Activated CD4-positive, alpha-beta T cell treated with anti-CD3 and anti-CD28 coated beads for 48 hours (primary cell): ENCODE measurements at places on chromosomes 7 and 10.

DNA sequence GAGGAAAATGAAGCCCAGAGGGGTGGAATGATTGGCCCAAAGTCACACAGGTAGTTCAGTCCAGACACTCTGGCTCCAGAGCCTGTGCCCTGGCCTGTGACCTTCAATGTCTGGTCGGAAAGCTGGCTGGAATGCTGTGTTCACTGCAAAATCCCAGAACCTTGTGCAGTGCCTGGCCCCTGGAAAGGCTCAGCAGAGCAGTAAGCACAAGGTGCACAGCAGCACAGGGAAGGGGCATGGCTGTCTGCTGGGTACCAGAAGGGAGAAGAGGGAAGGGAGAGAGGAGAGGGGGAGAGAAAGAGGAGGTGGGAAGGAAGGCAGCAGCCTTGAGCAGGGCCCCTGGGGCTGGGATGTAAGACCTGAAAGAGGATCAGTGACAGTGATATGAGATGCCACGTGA, 28.4 kb upstream of the C10orf71 start:
- no peak for DNase-seq

GRCh38 chr7:132249256-132249971, 326.9 kb downstream of the PLXNA4 start:
- no peak for DNase-seq

DNA sequence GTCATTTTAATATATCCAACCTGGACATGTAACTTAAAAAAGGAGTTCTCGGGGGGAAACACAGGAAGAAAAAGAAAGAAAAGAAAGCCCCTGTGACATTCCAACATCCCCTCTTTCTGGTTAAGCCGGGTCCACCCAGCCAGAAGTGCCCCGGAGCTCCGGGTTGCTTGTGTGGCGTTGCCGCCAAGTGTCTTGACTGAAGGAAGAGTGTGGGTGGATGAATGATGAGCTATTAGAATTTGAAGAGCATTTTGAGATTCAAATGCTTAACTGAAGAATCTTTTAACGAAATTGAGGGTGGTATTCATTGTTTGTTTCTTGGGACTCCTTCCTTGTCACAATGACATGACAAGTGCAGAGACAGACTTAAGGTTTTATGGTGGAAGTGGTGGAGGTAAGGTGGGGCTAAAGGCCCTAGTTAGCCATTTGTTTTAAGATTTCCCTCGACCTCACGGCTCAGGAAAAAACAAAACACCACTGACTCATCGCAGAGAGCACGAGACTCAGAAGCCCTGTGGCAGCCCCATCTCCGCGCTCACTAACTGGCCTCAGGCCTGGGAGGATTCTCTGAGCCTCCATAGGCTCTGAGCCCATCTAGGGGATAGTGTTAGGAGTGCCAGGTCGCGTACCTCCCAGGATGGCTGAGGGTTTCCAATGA, 1.8 kb upstream of the GLI3 start:
- DNase-seq: no peak

DNA sequence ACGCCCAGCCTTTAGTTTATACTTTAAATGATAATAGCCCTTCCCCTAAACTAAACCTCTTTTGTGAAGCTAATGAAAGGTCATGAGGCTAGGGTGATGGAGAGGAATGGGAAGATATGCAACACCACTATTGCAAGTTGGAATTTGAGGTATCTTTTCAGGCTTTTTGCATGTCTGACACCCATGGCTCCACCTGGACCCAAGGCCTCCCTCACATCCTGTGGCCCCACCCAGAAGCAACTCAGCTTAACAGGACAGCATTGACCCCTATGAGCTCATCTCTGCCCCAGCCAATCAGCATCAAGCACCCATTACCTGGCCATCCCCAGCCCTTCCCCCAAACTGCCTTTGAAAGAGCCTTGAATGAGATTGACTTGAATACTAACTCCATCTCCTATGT, 674.2 kb upstream of the NRP1 start:
- DNase-seq: no peak

DNA sequence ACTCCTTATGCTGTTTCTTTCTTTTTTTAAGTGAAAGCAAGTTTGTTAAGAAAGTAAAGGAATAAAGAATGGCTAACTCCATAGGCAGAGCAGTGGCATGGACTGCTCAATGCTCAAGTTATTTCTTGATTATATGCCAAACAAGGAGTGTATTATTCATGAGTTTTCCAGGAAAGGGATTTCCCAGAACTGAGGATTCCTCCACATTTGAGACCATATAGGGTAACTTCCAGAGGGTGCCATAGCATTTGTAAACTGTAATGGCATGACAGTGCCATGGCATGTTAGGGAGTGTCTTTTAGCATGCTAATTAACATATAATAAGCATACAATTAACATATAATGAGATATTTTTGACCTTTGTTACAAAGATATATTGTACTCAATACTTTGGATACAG, 1034.5 kb upstream of the PHF14 start:
- DNase-seq: no peak

GRCh38 chr7:84091318-84091717, 103.3 kb downstream of the SEMA3A start:
- DNase-seq: no peak

- no peak for DNase-seq
These were observed 14.0 kb upstream of the SRI start for GRCh38 chr7:88233828-88234227.

DNA sequence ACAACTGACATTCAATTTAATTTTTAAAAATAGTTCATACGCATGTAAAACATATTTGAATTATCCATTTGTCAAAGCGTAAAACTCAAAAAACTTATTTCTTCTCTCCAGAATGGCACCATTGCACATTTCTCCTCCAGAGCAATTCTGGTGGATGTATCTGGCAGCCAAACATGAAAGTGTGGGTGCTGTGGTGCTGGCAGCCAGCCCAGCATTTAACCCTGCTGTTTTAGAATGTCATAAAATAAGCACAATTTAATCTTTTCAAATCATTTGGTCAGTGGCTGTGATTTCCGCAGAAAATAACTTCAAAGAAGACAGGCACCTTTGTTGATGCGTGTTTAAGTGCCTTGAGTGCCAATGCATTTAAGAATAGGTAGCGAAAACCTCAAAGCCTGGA, 302.7 kb upstream of the MEOX2 start:
- DNase-seq: no peak

DNA sequence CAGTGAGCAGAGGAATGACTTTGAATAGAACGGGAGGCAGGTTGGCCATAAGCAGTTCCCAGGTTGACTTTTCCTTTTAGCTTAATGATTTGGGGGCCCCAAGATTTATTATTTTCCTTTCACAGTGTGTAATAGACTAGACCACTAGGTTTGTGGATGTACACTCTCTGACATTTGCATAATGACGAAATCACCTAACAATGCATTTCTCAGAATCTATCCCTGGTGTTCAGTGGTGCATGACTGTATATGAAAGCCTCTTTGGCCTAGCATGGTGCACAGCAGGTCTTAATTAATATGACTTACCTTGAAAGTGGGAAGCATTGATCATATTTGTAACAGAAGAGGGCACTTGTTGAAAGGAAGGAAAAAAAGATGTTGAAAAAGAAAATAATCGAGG, 761.9 kb downstream of the TYW1 start:
- no peak for DNase-seq

DNA sequence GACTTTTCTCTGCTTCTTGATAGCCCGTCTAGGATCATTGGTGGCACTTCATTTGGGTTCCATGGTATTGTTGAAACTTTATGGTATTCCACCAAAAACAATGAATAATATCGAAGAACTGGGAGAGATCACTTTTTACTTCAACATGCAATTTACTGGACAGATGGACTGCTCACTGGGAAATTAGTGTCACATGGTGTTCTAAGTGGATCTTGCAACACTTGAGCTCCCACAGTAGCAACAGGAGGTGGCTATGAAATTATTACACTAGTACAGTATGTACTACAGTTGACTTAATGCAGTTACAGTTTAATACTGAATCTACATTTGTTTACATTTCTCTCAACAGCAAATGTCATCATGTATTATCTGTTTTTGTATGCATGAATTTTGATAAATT, 997.3 kb downstream of the REEP3 start:
- no peak for DNase-seq
